ENCODE measurements at places on chromosomes 12 and 14. TPM values are rescaled to one million over a fixed set of nuclear protein-coding genes. Genes with fewer than 3 reads are reported as not detected.

Gene ARHGEF25
- 18.4 TPM for total RNA-seq

Gene ORAI1
- 19.3 TPM for total RNA-seq

GRCh38 chr12:94207849-94208621 is 59.7 kb downstream of the PLXNC1 start:
- no peak overlapping the region for H3K27ac ChIP-seq
- H3K27me3 ChIP-seq = no peaks in the 10 kb centered on the region
- H3K4me1 ChIP-seq = peaks cover 7% of the 10 kb centered on the region

DNA sequence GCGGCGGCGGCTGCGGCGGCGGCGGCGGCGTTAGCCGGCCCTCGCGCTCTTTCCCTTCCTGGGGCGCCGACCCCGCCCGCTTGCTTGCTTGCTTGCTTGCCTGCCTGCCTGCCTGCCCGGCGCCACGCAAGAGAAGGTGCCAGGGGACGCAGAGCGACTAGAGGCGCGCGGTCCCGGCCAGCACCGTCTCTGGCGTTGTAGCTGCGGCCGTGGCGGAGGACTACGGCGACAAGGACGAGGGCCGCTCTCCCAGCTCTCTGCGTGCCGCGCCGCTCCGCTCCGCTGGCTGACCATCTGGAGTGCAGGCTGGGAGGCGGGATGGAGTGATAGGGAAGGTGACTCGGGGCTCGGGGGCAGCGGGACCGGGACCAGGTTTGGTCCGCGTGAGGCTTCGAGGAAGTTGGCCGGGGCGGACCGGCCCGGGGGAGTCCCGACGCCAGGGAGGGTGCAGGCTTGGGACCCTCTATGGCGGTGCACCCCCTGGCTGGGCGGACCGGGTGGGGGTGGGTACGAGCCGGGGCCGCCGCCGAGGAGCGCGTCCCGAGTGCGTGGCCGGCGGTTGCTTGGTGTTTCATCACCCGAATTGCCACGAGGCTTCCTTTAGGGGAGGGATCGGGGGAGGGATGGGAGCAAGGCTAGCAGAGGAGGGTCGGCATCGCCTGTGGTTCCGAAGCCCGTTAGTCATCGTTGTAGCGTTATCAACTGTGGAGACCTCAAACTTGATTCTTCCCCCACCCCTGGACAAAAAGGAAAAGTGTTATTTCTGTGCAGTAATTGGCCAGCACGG is 471 bp downstream of the XPOT start:
- peaks cover 7% of the 10 kb centered on the region for H3K4me1 ChIP-seq
- H3K4me3 ChIP-seq = peak overlapping the region; percentile 97
- no peaks in the 10 kb centered on the region for H3K27me3 ChIP-seq

DNA sequence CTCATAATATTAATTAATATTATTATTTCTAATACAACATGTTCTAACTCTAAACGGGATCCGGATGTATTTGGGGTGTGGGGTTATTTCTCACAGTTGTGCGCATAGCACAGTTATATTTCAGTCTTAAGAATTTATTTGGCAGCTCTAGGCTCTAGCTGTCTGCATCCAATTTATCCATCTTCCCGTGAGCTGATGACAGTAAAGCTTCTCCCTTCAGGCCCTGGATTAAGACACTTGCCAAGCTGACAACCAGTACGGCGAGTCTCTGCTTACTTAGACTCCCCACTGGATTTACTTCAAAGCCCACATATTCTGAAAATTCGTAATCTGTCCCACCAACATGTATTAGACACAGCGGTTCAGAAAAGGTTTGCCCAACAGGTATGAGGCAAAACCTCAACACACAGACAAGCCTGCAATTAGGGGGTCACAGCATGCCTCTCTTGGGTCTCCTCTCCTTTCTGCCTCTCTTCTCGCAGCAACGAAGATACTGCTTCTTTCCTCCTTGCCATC is 232.9 kb upstream of the TMTC1 start:
- no peak for DNase-seq
- no peaks in the 10 kb centered on the region for H3K27me3 ChIP-seq
- no peaks in the 10 kb centered on the region for H3K36me3 ChIP-seq
- peaks cover 14% of the 10 kb centered on the region for H3K4me1 ChIP-seq
- no peak overlapping the region for H3K4me3 ChIP-seq

DNA sequence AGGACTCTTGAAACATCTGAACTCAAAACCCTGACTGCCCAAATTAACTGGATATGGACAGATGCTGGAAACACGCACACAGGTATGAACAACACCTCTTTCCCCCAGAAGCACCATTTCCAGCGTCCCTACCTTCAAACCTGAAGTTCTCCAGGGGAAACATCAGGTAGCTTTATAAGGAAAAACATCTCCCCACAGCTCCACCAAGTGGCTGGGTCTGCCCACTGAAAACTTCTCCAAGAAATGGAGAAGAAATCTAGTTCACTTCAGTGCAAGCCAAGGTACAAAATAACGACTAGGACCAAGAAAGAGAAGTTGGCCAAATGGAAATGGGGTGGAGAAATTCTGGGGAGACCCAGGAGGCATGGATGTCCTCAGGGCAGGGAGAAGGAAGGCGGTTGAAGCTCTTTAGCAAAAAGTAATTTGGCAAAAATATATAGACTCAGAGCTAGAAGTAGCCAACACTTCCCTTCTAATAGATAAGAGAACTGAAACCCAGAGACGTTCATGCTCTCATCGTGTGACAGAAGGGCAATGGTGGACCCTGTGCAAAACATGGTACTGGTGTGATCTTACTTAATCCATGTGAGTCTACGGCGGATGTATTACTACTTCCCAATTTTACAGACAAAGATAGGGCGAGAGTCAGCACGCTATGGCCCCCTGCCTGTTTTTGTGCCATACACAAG is 10.5 kb upstream of the NUAK1 start:
- H3K4me3 ChIP-seq = no peak overlapping the region
- no peak overlapping the region for H3K27ac ChIP-seq
- peaks cover 8% of the 10 kb centered on the region for H3K4me1 ChIP-seq
- H3K27me3 ChIP-seq = peaks cover 2% of the 10 kb centered on the region
- H3K36me3 ChIP-seq = no peaks in the 10 kb centered on the region

DNA sequence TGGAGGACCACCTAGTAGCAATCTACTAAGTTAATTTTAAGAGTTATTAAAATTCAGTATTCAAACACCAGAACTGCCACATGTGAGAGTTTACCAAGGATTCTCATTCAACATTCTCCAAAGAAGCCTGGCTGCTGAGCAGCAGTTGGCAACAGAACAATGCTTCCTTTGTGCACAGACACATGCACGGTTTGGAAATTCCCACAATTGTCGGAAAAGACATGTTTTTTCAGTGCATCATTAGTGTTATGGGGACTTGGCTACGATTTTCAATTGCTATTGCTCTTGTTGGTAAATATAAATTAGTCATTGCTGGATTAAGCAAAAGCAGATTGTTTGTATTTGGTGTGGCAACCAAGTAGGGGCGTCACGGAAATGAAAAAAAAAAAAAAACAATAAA is 22.2 kb downstream of the ST8SIA1 start:
- peaks cover 9% of the 10 kb centered on the region for H3K4me1 ChIP-seq
- no peaks in the 10 kb centered on the region for H3K36me3 ChIP-seq
- peak overlapping the region; percentile 57 for H3K27ac ChIP-seq
- no peak for DNase-seq
- H3K4me3 ChIP-seq = no peak overlapping the region
